ENCODE measurements at places on chromosomes 2 and 18.

DNA sequence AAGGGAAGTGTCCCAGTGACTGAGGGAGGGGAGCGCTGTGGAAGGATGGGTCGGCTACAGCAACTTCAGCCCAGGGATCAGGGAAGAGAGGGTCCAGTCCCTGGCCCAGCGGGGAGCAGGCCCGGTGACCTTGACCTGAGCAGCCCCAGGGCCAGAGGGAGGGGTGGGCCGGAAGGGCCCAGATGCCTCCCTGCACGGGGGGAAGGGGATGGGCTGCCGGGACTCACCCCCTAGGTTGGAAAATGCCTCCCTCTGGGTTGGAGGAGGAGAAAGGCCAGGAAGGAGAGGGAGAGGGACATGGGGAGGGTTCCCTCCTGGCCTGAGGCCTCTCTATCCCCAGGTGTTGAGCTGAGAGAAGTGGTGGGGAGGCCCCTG is 19.8 kb downstream of the GPC1 start:
- DNase-seq = no peak

DNA sequence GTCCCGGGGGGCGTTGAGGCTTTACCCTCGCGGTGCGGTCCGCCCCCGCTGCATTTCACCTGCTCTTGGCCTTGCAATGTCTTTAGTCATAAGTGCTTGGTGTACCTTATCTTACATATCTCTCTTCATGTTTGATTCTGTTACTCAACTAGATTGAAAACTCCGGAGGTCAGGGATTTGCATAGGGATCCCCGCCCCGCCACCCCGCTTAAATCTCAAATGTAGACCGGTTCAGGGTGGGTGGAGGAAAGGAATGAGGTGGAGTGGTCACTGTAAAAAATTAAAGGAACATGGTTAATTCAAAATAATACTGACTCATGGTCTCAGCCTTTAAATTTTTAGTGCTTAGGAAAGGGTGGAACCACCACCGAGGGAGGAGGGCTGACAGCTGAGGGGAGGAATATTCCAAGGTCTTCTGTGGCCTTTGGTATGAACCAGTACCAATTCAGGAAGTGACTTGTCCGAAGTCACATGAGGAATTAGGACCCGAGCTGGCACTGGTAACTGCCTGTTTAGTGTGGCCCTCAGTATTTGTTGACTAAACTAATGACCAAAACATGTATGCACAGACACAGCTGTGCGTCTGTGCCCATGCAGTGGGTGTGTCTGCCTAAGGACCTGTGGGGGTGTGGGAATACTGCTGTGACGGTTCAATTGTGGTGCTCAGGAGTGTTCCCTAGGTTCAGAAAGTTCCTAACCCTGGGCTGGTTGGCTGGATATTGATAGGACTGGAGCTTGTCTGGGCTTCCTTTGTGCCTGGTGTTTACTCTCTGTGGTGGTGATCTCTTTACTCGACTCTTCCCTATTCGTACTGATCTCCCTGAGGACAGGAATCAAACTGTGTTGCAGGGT is 1.0 kb downstream of the PLEKHB2 start:
- peak; percentile 72 for DNase-seq

DNA sequence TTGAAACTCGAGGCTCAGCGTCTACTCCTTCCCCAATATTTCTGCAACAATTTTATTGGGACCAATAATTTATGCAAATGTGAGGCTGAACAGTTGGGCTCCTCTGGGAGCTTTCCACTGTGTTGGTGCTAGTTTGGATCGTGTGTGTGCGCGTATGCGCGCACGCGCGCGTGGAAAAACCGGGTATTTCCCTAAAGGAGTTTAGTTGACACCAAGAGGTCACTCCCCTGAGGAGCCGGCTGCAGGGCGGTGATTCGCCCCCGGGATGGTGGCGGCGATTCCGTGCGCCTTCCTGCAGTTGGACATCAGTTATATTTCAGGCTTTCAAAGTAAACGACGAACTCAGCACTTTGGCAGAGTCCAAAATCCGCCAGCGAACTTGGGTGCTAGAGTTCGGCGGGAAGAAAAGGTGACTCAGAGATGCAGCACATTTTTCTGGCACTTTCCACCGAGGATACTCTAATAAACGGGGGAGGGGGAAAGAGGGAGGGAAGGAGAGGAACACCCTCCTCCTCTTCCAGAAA is 186.5 kb upstream of the FANCL start:
- DNase-seq = no peak

DNA sequence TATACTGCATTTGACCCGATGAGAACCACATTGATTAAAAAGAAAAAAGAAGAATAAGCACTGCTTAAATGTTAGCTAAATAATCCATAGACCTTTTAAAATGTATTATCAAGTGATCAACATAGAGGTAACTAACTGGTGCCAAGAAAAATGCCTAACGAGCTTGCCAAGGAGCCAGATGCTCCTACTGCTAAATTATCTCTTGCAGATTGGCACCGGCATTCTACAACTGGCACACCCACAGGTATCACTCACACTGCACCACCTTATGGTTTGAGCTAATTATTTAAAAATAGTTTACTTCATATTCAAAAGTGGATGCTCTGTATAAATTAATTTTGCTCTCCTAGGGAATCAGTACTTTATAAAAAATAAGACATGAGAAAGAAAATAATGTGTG is 341.6 kb upstream of the CDH7 start:
- no peak for DNase-seq

DNA sequence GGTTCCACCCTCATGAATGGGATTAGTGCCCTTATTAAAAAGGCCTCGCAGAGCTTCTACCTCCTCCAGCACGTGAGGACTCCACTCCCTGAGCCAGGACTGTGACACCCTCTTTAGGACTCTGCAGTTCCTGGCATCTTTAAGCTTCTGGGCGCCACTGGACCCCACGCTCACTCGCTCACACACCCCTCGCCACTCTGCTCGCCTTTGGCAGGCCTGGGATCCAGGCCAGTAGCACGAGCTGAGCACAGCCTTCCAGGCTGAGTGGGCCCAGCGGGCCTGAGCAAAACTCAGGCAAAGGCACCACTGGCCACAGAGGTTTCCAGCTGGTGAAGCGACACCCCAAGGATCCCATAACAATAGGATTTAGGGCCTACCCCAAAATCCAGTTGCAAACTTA is 107.9 kb upstream of the GPC1 start:
- DNase-seq = no peak

DNA sequence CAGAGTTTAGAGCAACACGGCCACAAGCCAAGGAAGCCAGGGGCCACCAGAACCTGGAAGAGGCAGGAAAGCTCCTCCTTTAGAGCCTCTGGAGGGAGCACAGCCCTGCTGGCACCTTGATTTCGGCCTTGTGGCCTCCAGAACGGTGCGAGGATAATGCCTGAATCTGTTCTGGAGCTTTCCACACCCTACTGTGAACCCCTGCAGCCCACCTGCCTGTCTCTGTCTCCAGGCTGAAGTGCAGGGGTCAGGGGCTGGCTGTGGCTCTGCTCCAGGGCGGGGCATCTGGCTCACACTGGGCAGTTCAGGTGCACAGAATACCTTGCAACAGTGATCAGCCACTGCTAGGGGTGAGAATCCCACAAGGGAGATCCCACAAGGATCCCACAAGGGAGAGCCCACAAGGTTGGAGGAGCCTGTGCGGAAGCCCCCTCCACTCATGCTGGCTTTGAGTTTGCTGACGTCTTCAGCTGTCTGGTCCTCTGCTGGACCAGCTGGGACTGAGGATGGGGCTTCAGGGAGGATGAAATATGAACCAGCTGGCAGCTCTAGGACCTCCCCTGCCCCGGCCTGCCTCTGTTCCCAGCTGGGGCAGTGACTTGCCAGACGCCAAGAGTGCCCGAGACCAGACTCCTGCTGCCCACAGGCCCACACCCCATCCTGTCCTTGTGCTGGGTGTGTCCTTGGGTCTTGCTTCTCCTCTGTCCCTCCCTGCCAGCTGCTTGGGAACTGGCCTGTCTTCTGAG is 56.4 kb upstream of the OTOS start:
- DNase-seq = no peak

DNA sequence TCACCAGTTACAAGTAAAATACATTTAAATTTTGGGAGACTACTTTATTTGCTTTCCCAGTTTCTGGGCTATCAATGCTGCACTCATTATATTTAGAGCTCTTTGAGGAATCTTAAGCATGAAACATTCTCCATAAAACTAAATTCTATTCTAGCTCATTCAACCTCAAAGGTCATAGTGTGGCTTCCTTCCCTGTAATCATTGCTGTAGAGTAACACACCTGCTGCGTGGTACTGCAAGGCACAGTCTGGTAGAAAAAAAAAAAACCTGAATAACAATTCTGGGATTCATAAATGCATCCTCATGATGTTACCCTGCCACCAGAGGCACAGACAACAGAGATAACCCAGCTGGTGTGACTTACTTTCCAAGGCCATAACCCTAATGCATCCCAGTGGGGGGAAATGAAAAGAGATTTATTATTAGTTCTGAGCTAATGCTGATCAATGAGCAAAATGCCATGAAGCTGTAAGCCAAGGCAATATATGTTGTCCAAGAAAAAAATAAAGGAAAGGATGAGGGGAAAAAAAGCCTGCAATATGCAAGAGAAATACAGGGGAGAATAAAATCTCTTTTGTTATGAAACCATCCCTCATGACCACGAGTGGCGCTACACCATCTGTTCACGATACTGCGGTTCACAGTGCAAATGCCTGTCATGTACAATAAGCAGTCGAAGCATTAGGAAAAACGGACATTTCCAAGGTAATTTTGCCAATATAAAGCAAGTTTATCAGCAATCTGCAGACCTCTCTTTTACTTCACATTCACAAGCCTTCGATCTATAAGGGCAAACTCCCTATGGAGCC is 1481.6 kb upstream of the PIK3C3 start:
- no peak for DNase-seq

- DNase-seq = no peak
Measured at GRCh38 chr2:5720426-5720825, 28.2 kb downstream of the SOX11 start.

DNA sequence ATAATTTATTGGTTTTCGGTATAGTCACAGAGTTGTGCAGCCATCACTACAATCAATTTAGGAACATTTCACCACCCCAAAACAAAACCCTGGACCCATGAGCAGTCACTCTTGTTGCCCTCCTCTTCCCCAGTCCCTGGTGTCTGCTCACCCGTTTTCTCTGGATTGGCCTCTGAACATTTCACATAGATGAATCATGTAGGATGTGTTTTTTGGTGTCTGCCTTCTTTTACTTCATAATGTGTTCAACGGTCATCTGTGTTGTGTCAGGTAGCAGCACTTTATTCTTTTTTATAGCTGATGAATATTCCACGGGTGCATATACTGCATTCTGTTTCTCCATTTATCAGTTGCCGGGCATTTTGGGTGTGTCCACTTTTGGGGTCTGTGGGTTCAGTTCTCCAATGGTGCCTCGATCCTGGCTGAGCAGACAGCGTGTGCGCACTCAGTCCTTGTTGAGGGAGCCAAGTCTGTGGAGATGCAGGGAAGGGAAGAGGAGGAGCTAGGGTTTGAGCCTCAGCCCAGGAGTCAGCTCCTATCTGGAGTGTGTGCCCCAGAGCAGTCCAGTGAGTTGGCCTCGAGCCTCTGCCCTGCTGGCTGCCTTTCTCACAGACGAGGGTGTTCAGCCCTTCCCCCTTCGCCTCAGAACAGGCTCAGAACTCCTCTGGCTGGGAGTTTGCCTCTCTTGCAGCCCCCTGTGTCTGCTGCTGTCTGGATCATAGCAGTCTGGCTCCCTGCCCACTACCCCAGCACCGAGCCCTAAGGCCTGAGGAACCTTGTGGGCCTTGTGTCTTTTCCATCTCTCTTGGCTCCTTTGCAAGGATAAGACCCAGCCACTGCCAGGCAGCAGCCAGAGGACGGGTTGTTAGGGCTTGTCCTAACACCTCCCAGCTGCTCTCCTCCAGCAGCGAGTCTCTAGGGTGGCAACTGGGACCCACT is 18.0 kb downstream of the C2orf74 start:
- no peak for DNase-seq

DNA sequence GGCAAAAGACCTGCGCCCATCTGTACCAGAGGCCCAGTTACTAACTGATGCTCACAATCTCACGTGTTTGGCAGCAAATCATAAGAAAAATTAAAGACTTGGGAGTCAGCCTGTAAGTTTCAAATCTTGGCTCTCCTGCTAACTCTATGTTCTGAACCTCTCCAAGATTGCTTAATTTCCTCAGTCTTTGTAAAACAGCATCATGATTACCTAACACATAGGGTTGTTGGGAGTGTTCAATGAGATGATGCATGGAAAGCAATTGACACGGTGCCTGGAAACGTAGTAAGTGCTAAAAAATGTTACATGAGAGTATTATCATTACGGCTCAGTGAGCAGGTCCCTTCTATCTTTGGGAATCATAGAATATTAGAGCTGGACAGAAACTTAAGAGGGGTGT is 497.6 kb upstream of the TCF4 start:
- no peak for DNase-seq

DNA sequence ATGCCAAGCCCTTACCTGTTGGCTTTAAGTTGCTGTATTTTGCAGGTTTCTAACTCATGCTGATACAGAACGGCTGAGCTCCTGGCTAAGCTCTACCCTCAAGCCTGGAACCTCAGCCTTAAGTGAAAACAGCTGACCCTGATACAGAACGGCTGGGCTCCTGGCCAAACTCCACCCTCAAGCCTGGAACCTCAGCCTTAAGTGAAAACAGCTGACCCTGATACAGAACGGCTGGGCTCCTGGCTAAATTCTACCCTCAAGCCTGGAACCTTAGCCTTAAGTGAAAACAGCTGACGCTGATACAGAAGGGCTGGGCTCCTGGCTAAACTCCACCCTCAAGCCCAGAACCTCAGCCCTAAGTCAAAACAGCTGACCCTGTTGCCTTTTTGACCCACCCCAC is 17.6 kb upstream of the DNER start:
- no peak for DNase-seq

DNA sequence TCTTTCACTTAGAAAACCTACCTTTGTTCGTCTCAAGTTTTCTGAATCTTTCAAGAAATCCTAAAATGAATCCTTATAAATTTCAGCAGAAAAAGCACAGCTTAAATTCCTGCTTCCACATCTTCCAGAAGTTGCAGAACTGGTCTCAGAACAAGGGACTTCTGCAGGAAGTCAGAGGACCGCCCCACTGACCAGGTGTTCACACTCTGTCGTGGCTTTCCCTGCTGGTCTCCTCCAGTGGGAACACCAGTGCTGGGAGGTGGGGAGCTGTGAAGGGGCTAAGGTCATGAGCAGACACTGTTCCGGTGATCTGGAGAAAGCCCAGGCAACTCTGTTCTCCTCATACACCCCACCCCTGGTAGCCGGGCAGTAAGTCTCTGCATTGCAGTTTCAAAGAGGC is 3.5 kb downstream of the FAM110C start:
- no peak for DNase-seq
